Neuronal stem cell (in vitro differentiated cells): ENCODE measurements at places on chromosomes 3 and 15.
A peak's percentile ranks its signal among the peaks of the same experiment; 100 is the strongest.

GRCh38 chr3:113353678-113354077 is 87.6 kb downstream of the CFAP44 start:
- DNase-seq, result no peak

GRCh38 chr3:129994883-129995559 is 20.5 kb downstream of the TRH start:
- no peak for DNase-seq

GRCh38 chr3:110736332-110736731 is 335.3 kb upstream of the NECTIN3 start:
- DNase-seq, result no peak

DNA sequence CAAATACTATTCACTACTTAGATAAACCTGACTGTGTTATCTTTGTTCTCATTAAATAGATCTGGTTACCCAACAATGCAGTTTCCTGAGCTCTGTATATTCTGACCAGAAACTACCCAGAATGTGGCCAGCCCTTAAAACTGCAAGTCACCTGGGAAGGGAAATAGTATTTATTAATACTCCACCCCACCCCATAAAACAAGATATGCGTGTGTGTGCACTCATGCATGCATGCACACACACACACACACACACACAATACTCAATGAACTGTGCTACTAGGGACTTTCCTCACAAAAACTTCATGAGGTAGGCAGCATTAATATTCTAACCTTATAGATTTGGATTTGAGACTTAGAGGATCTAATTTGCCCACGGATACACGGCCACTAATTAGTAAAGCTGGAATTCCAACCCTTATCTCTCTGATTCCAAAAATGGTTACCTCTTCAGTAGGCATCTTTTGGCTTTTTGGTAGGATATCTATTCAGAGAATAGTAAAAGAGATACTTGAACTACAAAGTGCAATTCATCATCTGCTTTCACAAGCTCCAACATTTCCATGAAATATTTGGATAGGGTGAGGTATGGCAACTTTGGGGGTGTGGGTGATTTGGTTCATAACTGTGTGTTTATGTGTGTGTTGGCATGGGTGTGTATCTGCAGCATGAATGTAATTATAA is 197.0 kb upstream of the CFAP20DC start:
- DNase-seq, result no peak

GRCh38 chr3:9441501-9442221 is 44.2 kb downstream of the SETD5 start:
- DNase-seq, result no peak

DNA sequence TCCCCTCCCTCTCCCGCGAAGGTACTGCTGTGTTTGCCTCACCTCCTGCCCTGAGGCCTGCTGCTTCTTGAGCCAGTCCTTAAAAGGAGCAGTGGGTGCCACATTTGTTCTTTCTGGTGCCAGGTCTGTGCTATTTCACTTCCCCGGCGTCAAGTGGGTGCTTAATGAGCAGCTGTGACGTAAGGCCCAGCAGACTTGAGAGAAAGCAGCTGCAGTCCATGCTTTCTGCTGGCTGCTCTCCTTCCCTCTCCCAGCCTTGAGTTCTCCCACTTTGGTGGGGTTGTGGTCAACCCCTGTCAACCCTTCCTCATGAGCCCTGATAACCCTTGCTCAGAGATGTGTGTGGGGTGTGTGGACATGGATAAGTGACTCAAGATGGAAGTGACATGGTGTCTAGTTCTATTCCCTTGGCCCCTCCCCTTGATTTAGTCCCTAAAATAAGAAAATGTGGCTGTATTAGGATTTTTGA is 6.9 kb downstream of the INAFM2 start:
- no peak for DNase-seq

DNA sequence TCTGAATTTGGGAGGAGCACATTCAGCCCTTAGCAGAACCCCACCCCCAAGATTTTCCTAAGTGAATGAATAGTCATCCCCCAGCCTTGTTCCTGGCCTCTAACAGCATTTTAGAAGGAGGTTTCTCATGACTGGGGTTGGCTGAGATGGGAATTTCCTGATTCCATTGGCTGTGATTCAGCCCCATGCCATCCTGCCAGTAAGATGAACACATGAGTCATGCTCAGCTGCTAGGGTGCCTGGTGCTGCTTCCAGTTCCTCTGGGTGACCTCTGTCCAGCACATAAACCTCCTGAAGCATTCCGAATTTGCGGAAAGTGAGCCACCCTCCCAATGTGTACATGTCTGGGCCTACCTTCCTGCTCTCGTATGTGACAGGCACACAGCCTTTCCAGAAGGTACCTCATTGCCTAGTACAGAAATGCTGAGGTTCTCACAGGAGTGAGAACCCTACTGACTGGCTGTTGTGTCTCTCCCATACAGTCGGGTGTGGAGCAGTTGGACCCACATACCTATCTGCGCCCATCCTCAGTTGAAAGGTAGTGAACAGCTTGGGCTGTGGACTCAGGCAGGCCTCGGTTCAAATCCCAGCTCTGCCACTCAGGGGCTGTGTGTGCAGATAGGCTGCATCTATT is 91.7 kb downstream of the APBA2 start:
- no peak for DNase-seq

GRCh38 chr3:126355777-126356372 is 1.3 kb downstream of the KLF15 start:
- DNase-seq, result peak; percentile 77

DNA sequence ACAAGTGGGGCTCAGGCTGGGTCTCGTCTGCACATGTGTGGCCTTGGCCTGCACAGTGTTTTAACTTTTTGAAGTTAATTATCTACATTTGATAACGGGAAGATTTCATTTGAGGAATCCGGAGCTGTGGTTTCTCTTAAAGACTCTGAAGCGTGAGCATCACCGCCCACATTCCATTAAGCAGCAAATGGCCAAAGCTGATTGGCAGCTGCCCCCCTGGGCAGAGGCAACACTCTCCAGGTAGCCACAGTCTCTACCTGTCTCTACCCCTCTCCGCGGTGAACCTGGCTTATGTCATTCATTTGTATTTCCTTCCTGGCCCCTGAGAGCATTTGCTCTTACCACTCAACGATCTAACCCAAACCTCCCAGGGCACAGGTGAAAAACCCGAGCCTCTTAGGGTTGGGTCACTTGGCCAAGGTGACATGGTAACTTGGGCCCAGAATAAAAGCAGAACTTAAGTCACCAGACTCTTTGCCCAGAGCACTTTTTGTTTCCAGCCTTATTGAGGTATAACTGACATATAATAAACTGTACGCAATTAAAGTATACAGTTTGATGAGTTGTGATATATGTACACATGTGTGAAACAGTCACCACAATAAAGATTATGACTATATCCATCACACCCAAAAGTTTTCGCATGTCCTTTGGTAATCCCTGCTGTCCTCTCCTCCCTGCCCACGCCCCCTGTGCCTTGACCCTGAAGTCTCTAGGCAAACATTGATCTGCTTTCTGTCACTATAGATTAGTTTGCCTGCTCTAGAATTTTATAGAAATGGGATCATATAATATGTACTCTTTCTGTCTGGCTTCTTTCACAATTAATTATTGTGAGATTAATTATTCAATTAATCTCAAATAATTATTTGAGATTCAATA is 245.7 kb upstream of the HES1 start:
- no peak for DNase-seq

DNA sequence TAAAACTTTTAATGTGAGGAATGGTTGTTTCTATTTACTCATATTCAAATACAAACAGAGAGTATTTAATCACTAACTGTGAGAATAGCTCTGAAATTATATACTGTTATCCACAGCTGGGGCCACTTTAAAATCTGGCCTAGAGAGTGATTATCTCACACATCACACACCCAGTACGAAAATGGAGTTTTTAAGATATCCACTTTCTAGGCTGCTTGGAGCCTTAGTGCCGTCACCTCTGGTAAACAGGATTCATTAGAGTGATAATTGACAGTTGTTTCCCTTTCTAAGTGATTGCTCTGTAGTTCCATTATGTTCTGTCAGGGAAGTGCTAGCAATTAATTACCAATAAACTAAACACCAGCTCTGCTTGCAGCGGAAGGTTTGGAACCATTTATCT is 942.4 kb downstream of the FHIT start:
- DNase-seq, result no peak

GRCh38 chr3:174223626-174224025 is 635.5 kb upstream of the NAALADL2 start:
- DNase-seq, result no peak

DNA sequence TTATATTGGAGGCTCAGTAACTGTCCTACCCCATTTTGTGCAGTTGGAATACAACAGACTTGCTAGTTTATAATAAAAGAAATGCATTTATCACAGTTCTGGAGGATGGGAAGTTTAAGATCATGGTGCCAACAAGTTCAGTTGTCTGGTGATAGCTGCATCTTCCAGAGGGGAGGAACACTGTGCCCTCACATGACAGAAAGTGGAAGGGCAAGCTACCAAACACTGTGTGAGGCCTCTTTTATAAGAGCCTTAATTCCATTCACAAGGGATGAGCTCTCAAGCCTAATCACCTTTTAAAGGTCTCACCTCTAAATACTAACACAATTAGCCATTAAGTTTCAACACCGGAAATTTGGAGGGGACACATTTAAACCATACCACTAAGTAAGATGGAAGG is 1073.9 kb downstream of the PLOD2 start:
- no peak for DNase-seq

- DNase-seq, result no peak
These were observed 24.5 kb downstream of the QTRT2 start for GRCh38 chr3:114081037-114081436.

DNA sequence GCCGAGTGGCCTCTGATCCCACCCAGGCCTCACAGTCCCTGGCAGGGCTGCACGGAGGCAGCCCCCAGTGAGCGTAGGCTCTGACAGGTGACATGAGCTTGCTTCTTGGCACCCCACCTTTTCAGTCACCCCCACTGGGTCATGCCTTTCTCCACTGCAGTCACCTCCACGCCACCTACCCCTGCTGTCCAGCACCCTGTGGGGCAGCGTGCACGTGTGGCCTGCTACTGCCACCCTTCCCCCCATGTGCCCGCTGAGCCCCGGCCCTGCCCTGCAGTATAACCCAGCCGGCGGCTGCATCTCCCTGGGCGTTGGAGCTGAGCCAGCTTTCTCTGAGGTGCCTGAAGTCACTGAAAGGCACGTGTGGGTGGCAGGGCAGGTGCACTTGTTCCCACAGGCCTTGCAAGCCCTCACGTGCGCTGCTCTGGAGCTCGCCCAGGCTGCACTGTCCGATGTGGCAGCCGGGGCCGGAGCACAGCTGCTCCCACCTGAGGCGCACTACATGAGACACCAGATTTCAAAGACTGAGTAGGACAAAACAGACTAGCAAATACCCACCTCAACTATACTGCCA is 65.6 kb downstream of the NIPA2 start:
- no peak for DNase-seq

DNA sequence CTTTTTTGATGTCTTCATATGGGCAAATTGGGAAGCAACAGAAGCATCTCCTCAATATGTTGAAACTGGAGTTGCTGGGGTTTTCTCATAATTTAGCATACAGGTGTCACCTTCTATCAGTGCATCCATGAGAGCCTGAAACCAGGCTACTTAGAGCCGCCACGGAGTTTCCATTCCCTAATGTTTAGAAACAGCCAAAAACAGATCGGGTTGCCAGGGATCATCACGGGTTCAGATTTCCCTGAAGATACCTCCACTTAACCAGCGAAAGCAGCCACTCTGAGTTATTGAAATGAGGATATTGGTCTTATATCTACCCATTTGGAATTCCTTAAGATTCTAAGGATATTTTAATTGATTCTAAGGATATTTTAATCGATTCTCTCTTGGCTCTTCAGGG is 14.5 kb downstream of the TERB2 start:
- DNase-seq, result no peak

GRCh38 chr3:53570709-53571108 is 76.3 kb downstream of the CACNA1D start:
- no peak for DNase-seq

GRCh38 chr3:168071591-168072322 is 24.0 kb downstream of the GOLIM4 start:
- DNase-seq, result no peak

DNA sequence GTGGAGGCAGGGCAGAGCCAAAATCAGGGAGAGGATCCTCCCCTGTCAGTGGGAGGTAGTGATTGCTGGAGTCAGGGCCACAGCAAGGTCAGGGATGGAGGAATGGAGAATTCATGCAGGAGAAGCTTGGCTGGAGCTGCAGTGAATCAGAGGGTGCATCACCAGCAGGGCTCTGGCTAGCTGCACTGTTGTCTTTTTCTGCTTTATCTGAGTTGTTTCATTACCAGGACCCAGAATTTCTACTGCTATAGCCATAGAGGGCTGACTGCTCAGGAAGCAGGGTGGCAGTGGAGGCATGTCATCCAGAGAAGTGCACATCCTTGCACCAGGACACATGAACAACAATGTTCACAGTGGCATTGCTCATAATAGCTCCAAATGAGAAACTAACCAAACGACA is 113.5 kb upstream of the GALNT15 start:
- no peak for DNase-seq

GRCh38 chr3:158789592-158789991 is 12.3 kb upstream of the MFSD1 start:
- no peak for DNase-seq

GRCh38 chr3:62496503-62496902 is 123.2 kb upstream of the FEZF2 start:
- DNase-seq, result no peak

DNA sequence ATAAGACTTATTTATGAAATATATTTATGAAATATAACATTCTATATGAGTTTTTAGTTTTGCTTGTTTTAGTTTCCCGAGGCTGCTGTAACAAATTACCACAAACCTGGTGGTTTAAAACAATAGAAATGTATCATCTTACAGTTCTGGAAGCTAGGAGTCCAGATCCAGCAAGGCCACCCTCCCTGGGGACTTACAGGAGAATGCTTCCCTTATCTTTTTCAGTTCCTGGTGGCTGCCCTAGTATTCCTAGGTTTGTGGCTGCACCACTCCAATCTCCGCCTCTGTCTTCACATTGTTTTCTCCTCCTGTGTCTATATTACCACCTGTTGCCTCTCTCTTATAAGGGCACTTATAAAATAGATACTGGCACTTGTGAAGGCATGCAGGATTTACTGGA is 877.8 kb downstream of the TUSC7 start:
- no peak for DNase-seq

- DNase-seq, result no peak
These were observed 110.2 kb downstream of the RBPMS2 start for GRCh38 chr15:64665179-64665578.
